ENCODE measurements at places on chromosomes 16 and 17. TPM values are rescaled to one million over a fixed set of nuclear protein-coding genes. Genes with fewer than 3 reads are reported as not detected.

- DNase-seq: no peak
Measured at GRCh38 chr16:84520725-84521496, 16.5 kb upstream of the MEAK7 start.

- DNase-seq: no peak
Measured at GRCh38 chr16:70018254-70018653, 67.1 kb downstream of the CLEC18A start.

DNA sequence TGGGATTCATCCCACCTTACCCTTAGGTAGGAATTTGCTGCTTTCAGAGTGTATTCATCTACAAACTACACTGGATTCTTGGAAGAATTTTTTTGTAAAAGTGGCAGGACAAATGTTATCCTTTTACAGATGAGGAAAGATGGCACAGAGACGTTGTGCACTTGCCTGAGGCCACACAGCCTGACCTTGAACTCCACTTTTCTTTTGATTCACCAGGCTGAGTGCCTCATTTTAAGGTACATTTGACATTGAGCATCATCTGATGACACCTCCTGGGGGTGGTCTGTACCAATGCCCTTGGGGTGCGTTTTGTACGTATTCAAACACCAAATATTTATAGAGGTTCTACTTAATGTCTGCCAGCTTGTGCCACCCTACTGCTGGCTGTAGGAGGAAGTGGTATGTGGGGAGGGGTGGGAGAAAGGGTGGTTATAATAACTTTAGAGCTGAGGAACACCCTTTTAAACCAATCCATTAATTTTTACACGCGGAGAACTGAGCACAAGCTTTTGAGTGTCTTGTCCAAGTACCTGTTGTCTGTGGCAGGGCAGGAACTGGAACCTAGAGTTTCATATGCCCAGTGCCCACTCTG, 29.1 kb downstream of the HS3ST3B1 start:
- DNase-seq: no peak

GRCh38 chr16:84482001-84482891, 22.2 kb downstream of the MEAK7 start:
- no peak for DNase-seq

- no peak for DNase-seq
Measured at GRCh38 chr17:82900741-82901140, 60.9 kb upstream of the ZNF750 start.

DNA sequence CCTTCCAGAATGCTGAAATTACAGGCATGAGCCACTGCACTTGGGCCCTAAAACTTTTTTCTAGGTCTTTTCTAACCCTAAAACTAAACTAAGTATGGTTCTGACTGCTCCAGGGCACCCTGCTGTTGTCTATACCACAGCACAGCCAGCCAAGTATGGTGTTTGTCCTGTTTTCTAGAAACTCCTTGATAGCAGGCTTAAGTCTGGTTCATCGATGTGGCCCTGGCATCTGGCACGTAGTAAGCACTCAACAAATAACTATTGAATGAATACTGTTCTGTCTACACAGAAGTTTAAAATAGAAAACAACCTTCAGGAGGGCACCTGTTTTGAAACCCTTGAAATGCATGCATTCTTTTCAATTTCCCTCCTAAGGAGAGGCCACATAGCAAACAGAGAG, 44.5 kb upstream of the AKAP1 start:
- DNase-seq: no peak

- no peak for DNase-seq
Measured at GRCh38 chr17:13395346-13395745, 206.4 kb downstream of the HS3ST3A1 start.

DNA sequence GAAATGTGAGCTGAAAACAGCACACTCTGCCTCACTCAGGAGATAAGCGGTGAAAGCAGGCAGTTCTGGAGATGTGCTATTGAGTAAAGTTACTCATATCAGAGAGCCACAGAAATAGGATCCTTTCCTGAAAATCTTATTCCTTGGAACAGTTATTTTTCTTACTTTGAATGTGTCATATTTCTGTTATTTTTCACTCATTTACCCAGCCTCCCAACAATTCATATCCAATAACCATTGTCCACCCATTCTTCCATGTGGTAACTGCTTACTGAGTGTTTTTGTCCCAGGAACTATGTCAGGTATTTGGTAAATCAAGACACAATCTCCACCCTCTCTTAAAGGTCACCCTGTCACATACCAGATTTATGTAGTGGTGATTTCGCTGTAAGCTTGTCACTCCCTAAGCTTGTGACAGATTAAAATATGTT, 144.9 kb downstream of the PARN start:
- no peak for DNase-seq

DNA sequence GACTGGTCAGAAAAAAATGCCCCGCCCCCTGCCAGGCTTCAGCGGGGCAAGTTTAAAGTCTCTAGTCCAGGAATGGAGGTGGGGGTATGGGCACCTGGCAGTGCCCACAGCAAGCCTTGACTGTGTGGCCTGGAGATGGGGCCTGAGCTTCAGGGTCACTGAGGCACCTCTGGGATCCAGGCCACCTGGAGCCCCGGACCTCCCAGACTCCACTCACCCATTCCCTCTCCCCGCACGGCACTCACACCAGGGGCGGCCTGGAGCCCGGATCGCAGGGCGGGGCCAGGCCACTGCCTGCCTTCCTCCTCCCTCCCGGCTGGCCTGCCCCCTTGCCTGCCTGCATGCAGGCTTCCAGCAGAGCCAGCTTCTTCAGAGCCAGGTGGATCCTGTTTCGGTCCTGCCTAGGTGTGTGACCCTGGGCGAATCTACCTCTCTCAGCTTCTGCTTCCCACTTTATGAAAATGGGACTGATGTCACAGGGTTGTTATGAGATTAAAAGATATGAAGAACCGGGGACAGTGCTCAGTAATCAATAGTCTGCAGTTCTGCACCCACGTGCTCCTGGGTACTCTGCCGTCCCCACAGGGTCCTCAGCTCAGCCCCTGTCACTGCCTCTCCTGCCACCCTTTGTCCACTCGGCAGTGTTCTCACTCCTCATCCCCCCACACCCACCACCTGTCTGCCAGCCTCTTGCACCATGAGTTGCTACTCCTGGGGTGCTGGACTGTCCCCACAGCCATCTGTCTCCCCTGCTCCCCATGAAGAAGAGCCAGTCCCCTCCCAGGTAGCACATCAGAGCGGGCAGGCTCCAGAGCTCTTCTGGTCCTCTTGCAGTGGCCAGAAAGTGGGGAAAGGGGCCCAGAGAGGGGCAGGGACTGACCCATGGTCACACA, 1.2 kb upstream of the TCAP start:
- DNase-seq: no peak

GRCh38 chr16:27340654-27341053, 26.9 kb downstream of the IL4R start:
- DNase-seq: no peak

DNA sequence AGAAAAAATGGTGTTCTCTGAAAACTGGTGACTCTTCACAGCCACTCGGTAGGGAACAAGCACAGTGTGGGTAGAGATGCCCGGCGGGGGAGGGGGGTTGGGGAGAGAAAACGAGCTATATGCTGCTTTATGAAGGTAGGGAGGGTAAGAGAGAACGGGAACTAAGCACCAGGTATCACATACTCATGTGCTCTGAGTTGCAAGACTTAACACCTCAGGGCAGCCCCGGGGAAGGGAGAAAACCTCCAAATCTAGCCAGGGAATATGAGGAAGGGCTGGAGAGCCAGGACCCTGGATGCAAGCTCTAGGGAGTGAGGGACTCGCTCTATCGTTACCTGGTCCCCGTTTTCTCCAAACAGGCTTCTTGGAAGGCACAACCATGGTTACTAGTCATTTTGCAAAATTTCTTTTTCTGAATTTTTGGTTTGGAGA, 35.3 kb downstream of the HIC1 start:
- no peak for DNase-seq

DNA sequence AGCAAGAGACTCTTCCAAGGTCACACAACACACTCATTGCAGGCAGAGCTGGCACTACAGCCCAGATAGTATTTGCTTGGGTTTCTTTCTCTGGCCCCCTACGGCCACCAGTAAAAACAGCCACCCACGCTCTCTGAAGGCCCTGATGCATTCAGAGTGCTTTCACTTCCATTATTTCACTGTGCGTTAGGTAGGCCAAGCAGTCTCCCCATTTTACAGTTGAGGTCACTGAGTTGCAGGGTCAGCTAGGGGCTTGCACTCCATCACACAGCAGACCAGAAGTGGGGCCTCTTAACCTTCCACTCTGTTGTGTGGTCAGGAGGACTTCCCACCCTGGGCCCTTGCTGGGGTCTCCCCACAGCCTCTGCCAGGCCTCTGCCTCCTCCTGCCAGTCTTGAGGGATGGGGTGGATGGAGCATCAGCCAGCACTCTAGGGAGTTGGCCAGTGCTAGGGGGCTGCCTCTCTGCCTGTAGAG, 2.5 kb downstream of the TBX21 start:
- no peak for DNase-seq

- no peak for DNase-seq
Measured at GRCh38 chr16:86457501-86458148, 52.7 kb upstream of the FOXF1 start.

DNA sequence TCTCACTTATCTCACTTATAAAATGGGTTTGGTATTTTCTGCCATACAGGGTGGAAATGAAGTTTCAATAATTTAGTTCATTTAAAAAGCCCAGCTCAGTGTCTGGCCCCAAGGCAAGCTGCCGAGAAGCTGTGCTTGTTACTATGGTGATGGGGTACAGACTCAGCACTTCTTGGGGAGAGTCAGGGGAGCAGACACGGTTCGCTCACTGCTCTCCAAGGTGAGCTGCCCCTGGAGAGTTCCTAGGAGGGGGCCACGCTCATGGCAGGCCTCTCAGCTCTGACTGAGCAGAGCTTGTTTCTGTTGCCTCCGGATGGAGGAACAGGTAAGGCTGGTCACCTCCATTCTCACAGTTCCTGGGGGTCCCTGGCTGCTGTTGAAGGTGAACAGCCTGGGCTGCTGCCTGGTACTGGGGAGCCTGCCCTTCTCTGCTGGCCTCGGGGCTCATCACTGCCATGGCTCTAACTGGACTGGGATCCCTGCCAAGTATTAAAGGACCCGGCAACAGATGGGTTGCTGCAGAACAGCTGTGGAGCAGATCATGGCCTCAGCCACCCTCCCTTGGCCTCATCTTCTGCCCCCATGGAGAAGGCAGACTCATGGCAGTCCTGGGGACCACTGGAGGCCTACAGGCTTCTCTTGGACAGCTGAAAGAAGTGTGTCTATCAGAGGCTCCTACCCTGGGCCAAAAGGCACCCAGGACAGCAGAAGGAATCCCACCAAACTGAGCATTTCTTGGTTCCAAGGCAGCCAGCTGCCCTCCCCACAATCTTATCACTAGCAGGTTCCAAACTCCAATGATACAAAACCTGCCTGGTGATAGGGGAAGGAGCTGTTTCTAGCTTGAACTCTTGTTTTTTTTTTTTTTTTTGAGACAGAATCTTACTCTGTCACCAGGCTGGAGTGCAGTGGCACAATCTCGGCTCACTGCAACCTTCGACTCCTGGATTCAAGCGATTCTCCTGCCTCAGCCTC, 25.9 kb upstream of the SPATA32 start:
- DNase-seq: no peak

GRCh38 chr16:87830673-87831420, 38.5 kb downstream of the SLC7A5 start:
- DNase-seq: no peak

GRCh38 chr17:4898927-4899326, 409 bp upstream of the C17orf107 start:
- no peak for DNase-seq

GRCh38 chr16:21653571-21653970, 1.2 kb upstream of the IGSF6 start:
- no peak for DNase-seq

DNA sequence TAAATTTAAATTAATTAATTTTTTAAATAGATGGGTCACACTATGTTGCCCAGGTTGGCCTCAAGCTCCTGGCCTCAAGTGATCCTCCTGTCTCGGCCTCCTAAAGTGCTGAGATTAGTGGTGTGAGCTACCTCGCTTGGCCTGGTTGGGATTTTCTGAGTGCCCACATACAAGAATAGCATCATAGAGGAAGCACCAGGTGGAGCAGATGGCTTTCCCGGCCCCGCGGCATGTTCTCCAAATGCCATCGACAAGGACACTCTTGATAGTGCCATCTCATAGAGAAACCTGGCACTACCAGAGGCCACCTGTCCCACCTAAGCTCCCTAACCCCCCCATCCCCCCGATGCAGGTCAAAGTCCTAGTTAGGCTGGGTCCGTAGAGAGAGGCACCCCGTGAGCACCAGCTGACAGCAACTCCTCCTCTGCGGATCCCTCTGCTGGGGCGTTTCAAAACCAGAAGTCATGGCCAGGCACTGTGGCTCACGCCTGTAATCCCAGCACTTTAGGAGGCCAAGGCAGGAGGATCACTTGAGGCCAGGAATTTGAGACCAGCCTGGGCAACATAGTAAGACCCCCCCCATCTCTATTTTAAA, 65.9 kb downstream of the DNAH3 start:
- DNase-seq: no peak

Gene APOH
- polyA plus RNA-seq: 34.8 TPM

Gene RAD51D
- 14.5 TPM for polyA plus RNA-seq

Gene ABCA9
- 5.7 TPM for polyA plus RNA-seq

Gene NHLRC4
- 7.3 TPM for polyA plus RNA-seq

Gene PDF
- 6.5 TPM for polyA plus RNA-seq
